Activated CD8-positive, alpha-beta memory T cell treated with anti-CD3 and anti-CD28 coated beads, Interleukin-2, amount 50 U/mL, for 48 hours (primary cell): ENCODE measurements at places on chromosomes 5 and 9.

- no peak for DNase-seq
These were observed 16.7 kb upstream of the RNU6ATAC start for GRCh38 chr9:134180786-134181647.

DNA sequence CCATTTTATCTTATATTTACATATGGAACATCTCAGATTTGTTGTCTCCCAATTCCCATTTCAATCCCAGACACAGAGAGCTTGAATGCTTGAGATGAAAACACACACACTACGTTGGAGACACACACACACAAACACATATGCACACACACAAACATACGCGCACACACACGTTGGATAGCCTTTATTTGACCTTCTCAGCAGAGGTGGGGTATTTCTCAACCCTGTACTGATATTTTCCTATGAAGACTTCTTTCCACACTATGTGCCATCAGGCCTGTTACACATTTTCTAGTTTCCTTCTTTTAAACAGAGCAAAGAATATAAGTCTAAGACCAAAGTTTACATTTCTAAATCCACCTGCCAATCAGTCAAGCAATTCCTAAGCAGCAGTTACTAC, 291.0 kb downstream of the TAF11L14 start:
- DNase-seq = no peak

- no peak for DNase-seq
These were observed 63.3 kb upstream of the NFIL3 start for GRCh38 chr9:91486699-91487497.

- DNase-seq = no peak
These were observed 388.0 kb upstream of the PIK3R1 start for GRCh38 chr5:67827541-67827940.

DNA sequence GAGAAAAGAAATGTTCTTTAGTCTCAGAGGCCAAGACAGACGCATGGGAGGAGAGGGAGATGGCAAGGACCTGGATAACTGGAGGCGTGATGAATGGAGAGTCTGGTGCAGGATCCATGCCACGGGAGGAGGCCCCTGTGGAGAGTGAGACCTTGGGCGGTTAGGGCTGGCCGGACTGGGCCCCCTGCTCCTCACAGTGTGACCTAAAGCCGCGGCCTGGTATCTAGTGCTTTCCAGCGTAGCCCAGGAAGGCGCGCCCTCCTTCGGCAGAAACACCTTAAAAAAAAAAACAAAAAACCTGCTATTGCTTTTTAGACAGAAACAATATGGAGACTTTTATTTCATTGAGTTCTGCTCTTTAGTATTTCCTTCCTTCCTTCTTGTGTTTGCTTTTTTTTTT, 33.1 kb downstream of the SCGB3A1 start:
- no peak for DNase-seq

DNA sequence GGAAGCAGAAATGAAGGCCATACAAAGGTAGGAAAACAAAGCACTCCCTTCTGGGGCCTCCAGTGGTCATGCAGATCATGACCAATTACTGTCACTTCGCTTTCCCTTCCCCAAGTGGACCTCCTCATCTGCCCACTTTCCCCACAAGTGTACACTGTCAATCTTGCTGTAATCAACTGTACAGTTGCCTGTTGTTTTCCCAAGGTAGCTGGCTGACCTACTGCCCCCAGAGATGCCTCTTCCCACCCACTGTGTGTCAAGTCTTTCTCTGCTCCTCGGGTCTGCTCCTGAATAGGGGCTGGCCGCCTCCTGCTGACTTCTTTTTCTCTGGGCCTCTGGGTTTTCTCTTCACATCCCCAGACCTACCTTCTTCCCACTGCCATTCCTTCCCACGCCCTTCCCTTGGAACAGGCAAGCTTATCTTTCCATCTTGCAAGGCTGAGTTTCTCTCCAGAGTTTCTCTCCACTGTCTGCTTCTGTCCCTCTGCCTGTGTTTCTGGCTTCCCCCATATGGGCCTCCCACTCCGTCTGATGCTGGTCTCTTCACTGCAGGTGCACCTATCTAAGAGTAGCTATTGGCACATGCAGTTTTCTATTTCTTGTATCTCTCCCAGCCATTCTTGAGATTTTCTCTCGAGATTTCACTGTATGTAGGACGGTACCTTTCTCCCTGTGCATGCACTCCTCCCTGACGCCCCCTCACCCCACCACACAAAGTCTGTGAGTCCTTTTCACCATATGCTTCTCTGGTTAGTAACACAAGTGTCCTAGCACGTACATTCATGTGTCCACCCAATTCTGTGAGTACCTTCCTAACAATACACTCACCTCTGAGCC, 2.4 kb downstream of the ELL2 start:
- no peak for DNase-seq

DNA sequence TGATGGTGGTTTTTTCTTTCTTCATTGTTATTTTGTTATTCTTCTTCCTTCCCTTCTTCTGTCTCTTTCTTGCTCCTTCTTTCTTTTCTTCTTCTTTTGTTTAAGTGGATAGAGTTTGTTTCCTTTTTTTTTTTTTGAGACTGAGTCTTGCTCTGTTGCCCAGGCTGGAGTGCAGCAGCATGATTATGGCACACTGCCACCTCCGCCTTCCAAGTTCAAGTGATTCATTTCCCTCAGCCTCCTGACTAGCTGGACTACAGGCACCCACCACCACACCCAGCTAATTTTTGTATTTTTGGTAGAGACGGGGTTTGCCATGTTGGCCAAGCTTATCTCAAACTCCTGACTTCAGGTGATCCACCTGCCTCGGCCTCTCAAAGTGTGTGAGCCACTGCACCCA, 40.3 kb downstream of the JAK2 start:
- DNase-seq = no peak

DNA sequence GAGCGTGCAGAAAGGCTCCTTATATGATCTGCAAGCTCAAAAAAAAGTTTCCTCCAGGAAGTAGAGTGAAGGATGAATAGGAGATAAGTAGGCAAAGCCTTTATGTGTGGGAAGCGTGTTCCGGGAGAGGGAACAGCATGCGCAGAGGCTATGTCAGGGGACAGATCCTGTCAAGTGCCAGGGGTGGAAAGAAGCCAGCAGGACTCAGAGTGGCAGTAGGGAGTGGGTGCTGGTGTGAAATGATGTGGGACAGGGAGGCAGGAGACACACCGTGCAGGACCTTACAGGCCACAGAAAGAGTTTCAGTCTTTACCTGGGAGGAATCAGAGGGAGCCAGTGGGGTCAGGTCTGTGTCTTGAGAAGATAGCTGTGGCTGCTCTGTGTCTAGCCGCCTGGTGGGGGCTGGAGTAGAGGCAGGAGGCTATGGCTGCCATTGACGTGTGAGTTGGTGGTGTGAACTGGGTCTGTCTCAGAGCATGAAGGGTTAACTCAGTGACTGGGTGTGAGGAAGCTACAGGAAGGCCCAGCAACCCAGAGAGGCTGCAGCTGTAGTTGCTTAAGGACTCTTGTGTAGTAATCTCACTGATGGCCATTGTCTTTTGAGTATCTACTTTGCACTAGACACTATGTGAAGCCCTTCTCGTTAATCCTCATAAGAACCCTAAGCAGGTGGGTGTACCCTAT, 71.3 kb downstream of the PPARGC1B start:
- DNase-seq = no peak

GRCh38 chr9:98438666-98439065, 183.2 kb upstream of the TBC1D2 start:
- DNase-seq = no peak

DNA sequence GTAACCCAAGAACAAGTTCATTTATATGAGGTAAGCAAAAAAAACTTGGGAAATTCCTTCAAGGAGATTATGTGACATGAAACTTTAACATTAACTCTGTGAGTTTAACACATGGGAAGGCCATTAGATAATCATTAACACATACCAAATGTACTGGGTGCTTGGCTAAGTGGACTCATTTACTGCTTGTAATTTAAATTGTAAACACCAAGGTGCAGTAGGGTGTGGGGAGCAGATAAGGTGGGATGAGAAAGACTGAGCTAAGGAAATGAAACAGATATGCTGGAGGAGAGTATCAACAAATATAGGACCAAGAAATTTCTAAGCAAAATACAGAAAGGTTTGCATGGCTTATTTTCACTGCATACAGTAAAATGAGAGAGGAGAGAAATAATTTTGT, 2384.8 kb upstream of the ACO1 start:
- DNase-seq = no peak

DNA sequence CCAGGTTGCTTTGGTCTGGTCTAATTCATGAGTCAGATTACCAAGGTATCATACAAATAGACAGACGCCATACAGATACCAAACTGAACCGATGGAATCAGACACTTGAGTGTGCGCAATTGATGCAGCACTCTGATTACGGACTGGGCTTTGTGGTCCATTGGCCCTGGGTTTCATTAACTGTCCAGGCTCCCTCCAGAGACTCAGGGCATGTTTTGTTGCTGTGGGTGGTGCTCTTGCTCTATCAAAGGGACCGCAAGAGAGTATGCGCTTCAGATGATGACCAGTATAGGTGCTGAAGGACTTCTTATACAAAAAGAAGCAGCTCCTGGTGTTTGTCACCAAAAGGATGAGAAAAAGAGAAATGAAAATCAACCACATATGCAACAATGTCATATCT, 36.9 kb upstream of the ANKRD55 start:
- no peak for DNase-seq

- peak; percentile 74 for DNase-seq
These were observed 511 bp downstream of the ARL15 start for GRCh38 chr5:54309691-54310432.

- DNase-seq = no peak
These were observed 11.7 kb downstream of the DOCK2 start for GRCh38 chr5:169648725-169649310.

DNA sequence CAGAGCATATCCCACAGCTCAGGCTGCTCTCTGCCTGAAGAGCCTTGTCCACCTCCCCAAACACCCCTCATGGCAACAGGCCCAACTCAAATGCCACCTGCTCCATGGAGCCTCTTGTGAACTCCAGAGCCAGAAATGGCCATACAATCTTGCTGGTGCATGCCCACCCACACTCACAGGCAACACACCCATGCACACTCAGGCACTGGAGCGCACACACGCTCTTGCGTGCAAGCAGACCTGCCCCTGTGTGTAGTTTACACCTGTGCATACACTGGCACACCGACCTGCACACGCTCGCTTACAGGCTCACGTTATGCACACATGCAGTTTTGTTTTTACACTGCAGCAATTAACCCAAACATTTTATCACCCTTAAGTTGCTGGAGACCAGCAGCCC, 40.0 kb downstream of the HRH2 start:
- no peak for DNase-seq

DNA sequence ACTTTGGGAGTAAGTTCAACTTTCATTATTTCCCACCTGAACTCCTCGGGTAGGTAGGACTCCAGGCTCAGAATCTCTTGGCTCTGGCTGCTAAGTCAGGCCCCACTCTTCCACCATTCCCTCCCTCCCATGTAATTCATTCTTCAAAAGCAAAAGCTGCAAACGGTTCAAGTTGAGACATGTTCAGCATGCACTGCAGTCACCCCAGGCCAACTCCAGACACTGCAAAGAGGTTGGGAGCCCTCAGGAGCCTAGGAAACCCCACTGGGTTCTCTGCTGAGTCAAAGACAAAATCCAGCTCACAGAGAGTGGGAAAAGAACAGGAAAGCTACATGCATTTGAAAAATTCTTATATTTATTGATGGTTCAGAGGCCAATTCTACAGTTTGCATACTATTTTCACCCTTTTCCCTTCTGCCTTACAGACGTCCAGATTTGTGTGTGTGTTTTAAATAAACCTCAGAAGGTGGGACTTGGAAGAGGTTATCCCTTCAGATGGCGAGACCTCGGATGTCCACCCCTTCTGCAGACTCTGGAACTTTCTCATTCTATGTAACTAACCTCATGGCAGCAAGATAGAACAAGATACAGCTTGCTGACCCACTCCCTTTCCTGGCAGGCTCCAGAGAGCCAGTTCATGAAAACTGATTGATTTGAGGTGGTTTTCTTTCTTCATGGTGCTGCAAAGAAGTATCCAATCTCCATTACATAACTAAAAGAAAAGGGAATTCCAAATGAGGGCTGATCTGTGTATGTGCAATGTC, 65.7 kb upstream of the EQTN start:
- no peak for DNase-seq
